ENCODE measurements at places on chromosomes 7 and 10.

DNA sequence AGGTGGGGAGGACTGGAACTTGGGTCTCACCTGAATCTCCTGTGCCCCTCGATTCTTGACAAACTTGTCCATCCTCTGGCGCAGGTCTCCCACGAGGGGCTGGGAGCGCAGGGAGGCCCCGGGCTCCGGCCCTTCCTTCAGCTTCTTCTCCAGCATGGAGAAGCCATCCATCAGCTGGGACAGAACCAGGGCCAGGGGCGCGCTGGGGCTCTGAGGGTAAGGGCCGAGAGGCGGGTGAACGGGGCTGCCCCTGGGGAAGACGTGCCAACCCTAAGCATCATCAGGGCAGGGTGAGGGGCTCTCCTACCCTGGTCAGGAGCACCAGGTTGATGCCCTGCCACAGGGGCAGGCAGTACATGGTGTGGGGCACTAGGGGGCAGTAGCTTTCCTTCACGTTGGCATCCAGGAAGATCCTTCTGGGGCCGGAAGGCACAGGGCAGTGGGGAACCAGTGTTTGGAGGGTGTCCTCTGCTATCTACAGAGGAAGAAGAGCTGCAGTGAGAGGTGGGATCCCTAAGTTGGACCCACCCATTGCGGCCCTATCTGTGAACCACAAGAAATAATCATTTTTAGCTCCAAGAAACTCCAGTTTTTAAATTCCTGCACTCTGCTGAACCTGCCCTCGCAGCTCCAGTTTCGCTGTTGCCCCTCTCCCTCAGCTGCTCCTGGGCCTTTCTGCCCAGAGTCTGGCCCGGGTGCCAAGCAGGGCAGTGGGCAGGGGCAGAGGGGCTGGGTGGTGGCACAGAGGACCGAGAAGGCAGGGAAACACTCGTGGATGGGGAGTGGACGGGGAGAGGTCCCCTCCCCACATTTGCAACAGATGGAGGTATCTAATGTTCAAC lies 10.8 kb upstream of the PYROXD2 start:
- DNase-seq: peak; percentile 61

GRCh38 chr7:64884913-64885370 lies 18.1 kb upstream of the ZNF273 start:
- no peak for DNase-seq

GRCh38 chr7:97733276-97734161 lies 1.6 kb downstream of the TAC1 start:
- no peak for DNase-seq

- DNase-seq: no peak
Measured at GRCh38 chr10:103870516-103870915, 15.1 kb upstream of the SH3PXD2A start.

GRCh38 chr10:70732569-70732968 lies 52.6 kb downstream of the TBATA start:
- no peak for DNase-seq

DNA sequence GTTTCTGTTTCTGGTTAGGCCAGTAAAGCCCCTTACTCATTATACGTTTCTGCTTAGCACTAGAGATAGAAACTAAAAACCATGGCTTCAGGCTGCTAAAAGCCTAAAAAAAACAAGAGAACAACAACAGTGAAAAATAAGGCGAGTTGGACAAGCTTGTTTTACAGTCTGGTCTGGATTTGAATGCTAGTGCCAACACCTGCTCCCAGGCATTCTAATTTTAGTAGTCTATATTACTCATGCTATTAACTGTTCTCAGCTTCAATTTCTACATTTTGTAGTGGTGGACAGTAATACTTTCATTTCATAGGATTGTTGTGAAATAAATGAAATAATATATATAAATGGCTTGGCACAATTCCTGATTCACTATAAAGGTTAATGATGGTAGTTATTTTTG lies 108.5 kb downstream of the HBP1 start:
- no peak for DNase-seq

DNA sequence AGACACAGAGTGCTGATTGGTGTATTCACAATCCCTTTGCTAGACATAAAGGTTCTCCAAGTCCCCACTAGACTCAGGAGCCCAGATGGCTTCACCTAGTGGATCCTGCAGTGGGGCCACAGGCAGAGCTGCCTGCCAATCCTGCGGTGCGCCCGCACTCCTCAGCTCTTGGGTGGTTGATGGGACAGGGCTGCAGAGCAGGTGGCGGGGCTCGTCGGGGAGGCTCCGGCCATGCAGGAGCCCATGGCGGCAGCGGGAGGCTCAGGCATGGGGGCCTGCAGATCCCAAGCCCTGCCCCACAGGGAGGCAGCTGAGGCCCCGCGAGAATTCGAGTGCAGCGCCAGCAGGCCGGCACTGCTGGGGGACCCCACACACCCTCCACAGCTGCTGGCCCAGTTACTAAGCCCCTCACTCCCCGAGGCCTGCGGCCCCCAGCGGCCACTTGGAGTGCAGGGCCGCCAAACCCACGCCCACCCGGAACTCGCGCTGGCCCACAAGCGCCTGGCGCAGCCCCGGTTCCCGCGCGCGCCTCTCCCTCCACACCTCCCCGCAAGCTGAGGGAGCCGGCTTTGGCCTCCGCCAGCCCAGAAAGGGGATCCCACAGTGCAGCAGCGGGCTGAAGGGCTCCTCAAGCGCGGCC lies 7.7 kb upstream of the BET1 start:
- DNase-seq: no peak

- no peak for DNase-seq
Measured at GRCh38 chr10:21593986-21594385, 60.0 kb downstream of the MLLT10 start.

DNA sequence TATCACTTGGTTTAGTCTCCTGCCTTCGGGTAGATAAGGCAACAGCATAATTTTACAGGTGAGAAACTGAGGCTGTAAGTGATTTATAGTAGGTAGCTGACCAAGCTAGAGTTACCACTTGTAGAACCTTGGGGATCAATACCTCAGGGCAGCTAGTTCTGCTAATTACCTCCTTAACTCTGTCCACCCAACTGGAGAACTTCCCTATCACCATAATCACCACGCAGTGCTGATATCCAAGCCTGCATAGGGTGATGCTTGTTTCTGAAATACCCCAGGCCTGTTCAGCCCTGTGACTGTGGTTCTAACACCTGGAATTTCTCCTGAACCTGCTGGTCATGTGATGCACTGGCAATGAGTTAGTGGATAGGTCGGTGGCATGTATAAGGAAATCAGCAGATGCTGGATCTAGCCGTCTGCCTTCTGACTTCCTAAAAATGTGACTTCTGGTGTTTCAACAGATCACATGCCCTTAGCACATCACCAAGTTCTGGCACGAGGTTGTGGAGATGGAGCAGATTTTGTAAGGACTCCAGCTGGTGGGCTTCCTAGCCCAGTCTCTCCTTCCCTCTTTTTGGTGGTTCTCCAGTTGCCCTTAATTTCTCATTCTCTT lies 15.3 kb downstream of the PLAU start:
- no peak for DNase-seq

GRCh38 chr10:14558025-14558424 lies 216.7 kb downstream of the FAM107B start:
- DNase-seq: no peak

- no peak for DNase-seq
Measured at GRCh38 chr10:76388321-76389023, 957.0 kb downstream of the LRMDA start.

- no peak for DNase-seq
Measured at GRCh38 chr7:36565792-36566356, 158.4 kb downstream of the AOAH start.

DNA sequence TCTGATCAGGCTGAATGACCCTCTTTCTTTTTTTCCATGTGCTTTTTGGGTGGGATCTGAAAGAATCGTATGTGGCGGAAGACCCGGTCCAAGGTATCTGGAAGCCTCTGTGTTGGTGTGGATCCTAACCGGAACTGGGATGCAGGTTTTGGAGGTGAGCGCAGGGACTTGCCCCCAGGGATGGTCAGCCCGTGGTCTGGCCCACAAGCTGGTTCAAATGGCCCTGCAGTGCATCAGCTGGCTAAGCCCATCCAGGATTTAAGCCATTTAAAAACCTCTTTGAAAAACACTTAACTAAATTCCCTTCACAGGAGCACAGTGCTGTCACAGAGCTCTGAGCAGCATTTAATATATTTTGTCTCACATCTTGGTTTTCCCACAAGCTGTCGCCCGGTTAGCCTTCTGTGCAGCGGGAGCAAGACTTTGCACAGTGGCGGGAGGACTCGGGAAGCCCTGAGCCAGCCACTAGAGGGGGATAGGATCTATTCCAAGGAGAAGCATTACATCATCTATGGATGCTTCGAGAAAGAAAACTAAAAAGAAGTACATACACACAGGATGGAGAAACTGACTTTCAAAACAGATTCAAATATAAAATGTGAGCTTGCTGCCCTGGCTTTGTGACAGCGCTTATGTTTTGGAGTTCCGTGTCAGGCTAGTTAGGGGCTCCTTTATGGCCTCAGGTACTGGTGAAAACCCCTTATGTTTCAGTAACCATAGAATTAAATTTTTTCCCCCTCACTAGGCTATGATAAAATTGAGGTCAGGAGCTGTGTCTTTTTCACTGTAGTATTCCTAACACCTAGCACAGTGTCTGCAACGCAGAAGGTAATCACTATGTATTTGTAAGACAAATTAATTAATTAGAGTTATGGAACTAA lies 11.3 kb downstream of the CPA2 start:
- DNase-seq: peak; percentile 43

GRCh38 chr7:90111-91063 lies 102.0 kb upstream of the FAM20C start:
- no peak for DNase-seq

- no peak for DNase-seq
Measured at GRCh38 chr7:92357260-92357659, 90.0 kb upstream of the GATAD1 start.
